Calu3 (cell line): ENCODE measurements at places on chromosomes 5 and 9.

GRCh38 chr5:53616939-53617549, 56.6 kb downstream of the NDUFS4 start:
- no peak for DNase-seq

- no peak for DNase-seq
Measured at GRCh38 chr9:114836769-114837168, 30.9 kb upstream of the TNFSF15 start.

DNA sequence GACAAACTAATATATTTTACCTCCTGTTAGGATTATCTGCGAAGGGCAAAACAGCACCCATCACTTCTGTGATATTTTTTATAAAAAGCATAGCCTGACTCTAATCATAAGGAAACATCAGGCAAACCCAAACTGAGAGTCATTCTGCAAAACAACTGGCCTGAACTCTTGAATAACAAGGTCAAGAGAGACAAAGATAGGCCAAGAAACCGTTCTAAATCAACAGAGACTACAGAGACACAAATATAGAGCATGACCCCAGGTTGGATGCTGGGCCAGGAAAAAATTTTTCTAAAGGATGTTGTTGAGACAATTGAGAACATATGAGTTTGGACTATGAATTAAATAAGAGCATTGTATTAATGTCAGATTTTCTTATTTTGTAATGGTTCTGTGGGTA, 384.9 kb downstream of the NFIB start:
- no peak for DNase-seq

DNA sequence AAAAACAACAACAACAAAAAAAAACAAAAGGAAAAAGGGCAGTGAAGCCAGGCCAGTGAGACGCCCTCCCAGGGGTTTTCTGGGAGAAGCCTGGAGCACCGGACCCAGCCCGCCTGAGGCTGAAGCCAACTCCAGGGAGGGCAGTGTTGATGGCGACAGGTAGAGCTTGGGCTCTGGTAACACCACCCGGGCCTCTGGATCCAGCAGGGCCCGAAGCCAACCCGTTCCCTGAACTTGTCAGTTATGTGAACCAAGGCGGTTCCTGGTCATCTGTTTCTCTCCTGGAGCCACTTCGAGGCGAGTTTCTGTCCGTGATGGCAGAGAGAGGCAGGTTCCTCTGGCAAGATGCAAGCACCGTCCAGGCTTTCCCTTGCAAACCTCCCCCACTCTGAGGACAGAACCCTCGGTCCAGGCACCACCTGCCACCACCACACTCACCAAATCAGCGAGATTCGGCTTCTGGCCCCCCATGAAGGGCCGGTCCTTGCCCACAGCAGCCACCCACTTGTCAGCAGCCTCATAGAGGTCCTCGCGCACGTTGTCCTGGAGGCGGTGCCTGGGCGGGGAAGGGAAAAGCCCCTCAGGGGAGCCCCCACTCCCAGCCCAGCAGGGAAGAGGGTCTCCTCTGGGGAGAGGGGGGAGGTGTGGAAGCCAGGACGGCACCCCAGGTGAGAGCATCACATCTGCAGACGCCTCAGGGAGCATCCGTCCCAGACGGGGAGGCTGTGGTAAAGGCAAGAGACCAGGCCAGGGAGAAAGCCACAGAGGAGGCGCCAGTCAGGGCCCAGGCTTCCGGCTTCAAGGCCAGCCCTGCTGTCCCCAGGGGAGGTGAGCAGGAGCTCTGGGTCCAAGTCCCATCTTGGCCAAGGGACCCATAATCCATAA, 5.4 kb downstream of the PTGES2 start:
- no peak for DNase-seq

- no peak for DNase-seq
Measured at GRCh38 chr9:6975198-6975597, 217.4 kb downstream of the KDM4C start.

GRCh38 chr9:101691657-101692056, 46.8 kb downstream of the GRIN3A start:
- DNase-seq, result no peak

DNA sequence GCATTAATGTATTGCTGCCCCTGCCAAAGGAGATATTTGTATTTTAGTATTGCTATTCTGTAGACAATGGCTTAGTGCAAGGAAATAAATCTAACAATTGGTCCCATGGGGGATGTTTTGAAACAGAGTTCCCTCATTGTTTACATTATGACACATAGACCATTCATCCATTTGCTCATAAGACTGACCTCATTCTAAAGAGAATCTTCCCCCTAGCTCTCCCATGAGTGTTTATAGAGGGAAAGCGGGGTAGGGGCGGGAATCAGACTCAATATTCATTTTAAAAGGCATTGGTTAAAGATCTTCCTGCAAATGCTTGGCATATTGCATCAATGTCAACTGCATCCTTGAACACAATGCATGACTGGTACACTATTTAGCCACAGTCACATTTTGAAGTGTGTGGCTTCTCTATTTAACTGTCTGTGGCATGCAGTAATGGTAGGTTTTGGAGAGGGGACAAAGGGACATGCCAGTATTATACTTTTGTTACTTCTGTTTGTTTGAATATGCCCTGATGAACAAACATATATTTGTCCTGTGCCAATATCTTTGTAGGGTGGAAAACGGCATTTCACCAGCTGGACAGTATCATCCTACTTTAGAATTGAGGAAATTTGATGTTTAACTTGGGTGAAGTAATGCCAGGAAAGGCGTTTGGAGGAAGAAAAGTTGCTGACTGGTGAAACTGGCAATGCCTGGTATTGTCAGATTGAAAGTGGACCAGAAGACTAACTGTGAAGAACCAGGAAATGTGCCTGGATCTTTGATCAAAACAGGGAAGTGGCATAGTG, 84.1 kb upstream of the MEGF10 start:
- peak; percentile 49 for DNase-seq

GRCh38 chr5:34688015-34688810, 32.1 kb downstream of the RAI14 start:
- DNase-seq, result no peak

DNA sequence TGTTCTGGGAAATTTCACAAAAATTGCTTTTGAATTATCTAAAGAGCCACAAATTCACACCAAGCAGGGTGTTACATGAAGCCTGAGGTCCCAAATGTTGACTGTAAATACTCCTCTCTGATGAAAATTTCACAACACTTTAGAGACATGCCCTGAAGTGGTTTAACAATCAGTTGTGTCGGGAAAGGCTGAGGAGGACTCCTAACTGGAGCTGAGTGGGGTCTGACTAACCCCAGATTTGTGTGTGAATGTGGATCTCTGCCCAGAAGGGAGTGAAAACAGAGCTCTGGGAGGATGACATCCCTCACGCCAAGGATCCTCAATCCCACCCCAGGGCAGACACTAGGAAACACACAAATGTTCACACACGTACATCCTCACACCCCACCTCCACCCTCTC, 31.1 kb upstream of the GRXCR2 start:
- no peak for DNase-seq

DNA sequence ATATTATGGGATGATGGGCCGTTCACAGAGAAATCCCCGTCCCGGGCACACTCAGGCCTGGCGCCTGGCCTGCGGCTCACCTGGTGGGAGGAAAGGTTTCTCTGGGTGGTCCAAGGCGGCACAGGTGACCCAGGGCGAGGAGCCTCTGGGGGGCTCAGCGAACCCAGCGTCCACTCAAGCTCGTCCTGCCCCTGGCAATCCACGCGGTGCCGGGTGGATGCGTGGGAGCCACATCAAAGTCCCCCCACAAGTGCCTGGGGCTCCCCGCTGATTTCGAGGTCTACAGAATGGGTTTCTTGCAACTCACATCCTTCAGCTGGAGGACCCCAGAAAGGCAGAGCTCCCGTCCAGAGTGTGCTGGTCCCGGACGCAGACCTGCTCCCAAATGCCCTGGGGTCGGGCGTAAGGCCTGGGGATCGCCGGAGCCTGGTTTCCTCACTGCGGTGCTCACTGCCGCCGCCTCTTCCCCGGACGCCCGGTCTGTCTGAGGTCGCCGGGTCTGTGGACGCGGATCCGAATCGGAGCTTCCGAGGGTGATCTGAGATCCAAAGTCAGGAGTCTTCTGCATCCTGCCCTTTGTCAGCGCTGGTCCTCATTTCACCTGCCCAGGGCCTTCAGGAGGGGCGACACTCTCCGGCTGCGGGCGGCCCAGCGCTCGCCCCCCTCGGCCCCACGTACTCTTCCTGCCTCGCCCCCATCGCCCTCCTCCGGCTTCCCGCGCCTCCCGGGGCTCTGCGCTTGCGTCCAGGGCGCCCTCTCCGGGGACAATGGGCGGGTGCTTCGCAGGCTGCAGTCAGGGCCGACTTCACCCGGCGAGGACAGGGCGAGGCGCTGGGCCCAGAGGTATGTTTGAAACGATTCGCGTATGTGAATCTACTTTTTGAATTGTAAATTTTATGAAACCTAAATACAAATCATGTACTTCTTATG, 20.0 kb upstream of the RUFY1 start:
- DNase-seq, result no peak

DNA sequence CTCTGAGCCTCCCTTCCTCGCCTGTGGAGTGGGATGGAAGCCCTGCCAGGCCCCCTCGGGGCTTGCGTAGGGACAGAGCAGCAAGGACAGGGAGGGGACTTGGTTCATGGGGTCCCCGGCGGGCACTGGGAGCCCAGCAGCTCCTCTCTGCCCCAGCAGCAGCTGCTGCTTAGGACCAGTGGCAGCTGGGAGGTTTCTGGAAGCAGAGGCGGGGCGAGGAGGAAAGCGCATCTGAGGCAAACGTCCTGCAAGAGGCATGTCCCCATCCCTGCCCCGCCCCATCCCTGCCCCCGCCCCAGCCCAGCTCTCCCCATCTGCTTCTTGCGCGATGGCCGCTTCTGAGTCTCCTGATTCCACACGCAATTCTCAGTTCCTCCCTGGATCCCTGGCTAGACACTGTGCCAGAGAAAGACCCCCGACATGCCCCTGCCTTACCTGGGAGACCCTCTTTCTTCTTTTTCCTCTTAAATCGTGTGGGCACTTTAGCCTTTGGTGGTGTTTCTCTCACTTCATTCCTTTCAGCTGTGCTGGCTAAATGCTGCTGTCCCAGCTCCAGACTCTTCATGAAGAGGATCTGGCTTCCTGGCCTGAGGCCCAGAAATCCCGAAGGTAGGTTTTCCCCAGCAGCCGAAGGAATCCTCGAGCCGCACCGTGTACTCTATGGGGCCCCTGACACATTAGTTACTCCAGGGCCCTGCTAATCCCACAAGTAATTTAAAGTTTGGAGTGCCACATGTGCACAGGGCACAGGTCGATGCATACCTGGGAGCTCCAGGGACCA, 4.4 kb upstream of the OR2S2 start:
- no peak for DNase-seq

DNA sequence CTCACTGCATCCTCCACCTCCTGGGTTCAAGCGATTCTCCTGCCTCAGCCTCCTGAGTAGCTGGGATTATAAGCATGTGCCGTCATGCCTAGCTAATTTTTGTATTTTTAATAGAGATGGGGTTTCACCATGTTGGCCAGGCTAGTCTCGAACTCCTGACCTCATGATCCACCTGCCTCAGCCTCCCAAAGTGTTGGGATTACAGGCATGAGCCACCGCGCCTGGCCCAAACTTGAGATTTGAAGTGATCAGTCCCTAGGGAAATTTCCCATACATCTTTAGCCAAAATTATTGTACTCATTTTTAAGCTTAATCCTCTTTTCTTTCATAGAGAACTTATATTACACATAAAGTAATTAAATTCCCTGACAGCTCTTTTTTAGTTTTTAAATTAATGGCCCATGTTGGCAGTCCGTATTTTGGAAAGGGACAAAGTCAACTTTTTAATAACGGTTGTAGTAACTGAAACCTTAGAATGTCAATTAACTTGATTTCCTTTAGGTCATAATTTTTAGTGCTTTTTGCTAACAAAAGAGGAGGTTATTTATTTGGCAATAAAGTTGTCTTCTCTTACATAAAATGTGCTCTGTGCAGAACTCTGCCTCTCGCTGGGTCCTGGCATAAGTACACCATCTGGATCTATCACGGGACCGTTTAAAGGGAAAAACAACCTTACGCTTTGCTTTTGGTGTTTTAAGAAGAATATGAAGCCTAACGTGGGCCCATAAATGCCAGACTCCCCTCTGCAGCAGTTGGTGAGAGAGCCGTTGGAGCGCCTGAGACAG, 142.3 kb upstream of the OTULINL start:
- DNase-seq, result no peak

- no peak for DNase-seq
Measured at GRCh38 chr5:137733922-137734321, 2.0 kb downstream of the KLHL3 start.

- no peak for DNase-seq
Measured at GRCh38 chr9:122088880-122089706, 4.0 kb downstream of the TTLL11 start.

GRCh38 chr5:147673266-147673665, 109.3 kb downstream of the JAKMIP2 start:
- DNase-seq, result no peak

DNA sequence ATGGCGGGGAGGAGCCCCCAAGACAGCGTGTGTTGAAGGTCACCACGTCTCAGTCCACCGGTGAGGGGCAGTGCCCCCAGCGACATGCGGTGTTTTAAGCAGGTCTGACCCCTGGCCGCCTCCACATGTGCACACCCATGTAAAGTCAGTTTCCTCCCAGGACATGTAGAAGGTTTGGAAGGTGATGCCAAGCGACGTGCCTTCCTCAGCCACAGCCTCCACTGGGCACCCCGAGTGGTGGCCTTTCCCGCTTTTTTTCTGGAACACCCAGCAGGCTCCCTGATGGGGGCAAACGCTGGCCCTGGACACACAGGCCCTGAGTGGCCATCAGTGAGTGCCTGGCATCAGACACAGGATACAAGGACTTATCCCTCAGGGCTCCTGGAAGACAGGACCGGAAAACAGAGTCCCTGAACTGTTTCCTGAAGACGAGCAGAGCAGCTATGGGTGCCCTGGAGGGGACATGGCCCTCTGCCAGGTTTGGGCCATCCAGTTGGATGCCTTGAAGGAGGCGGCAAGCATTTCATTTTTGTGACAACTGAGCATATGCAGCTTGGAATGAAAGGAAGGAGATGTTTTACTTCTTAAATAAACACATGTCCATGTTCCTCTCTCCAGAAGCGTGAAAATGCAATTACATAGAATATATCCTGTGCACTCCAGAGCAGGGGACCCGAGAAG, 275.8 kb upstream of the IRX2 start:
- DNase-seq, result no peak

DNA sequence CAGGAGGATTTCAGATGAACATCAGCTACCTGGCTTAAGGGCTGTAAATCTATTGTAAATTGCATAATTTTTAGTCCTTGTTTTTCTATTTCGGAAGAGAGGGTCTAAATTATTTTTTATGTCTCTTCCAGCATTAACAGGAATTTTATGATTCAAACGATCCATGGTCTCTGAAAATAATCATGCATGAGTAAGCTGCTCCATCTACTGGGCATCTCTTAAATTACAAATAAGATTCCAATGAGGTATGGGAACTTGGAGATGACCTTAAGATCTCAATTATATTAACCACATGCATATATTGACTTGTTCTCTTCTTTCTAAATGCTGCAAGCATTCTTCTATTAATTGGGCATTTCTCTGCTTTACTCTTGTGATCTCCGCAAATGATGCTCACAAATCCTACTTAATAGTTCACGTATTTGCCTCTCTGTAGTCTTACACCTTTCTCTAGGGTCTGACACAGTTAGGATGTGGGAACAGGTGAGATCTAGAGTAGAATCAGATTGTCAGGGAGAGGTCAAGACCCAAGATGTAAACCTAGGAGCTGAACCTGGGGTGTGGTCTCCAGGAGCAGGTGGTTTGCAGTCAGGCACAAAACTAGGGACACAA, 86.9 kb downstream of the NUDT12 start:
- peak; percentile 9 for DNase-seq

GRCh38 chr9:101388507-101388993, 3.7 kb upstream of the BAAT start:
- DNase-seq, result no peak
